ENCODE measurements at places on chromosomes 3 and 15.

DNA sequence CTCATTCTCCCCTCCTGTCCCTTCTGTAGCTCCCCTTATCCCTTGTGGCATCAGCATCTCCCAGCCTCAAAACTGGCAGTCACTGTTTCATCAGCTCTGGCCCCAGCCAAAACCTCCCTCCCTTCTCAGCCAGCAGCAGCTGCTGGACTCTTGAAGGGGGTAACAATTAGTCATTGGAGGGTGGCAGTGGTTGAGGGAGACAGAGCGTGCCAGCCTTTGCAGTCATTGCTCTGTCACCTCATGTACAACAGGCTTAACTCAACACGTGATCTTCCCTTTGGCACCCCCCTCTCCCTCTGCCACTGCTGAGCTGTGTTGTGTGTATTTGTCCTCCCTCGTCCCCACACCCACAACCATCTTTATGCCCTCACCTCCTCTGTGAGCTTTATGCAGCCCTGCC, 28.2 kb downstream of the RBP2 start:
- peak; percentile 64 for DNase-seq

- no peak for DNase-seq
Measured at GRCh38 chr3:112785321-112786001, 61.2 kb downstream of the CD200R1L start.

GRCh38 chr3:120062474-120062873, 31.8 kb downstream of the GSK3B start:
- DNase-seq, result no peak

- no peak for DNase-seq
Measured at GRCh38 chr15:32707436-32707835, 10.4 kb upstream of the GREM1 start.

DNA sequence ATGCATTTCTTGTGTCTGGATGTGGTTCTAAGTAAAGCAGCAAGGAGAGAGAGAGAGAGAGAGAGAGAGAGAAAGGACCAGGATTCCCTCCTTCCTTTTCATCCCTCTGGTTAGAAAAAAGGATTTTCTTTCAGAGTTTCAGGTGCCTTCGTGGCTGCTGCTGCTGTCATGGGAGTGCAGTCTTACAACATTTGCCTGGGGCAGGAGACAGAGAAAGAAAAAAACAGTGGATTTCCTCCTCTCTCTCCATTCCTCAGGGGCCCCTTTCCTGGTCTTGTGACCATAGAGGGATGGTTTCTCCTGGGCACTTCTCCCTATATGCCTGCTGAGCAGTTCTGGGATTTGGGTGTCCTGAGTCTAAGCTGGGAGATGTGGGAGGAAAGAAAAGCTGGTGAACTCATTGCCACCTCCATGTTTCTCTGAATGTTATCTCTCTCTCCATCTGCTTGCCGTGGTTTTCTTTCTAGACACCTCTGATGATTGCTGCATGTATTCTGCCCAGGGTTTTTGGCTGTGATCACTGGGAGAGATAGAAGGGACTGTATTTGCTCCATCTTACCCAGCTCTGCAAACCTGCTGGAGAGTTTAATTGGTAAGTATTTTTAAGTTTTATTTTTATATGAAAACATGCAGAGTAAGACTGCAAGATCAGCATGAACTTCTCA, 142.4 kb upstream of the RGMA start:
- DNase-seq, result no peak

- DNase-seq, result no peak
Measured at GRCh38 chr15:20345401-20345958, 196.1 kb downstream of the GOLGA6L6 start.

- DNase-seq, result no peak
Measured at GRCh38 chr3:15071699-15072098, 6.6 kb upstream of the MRPS25 start.

DNA sequence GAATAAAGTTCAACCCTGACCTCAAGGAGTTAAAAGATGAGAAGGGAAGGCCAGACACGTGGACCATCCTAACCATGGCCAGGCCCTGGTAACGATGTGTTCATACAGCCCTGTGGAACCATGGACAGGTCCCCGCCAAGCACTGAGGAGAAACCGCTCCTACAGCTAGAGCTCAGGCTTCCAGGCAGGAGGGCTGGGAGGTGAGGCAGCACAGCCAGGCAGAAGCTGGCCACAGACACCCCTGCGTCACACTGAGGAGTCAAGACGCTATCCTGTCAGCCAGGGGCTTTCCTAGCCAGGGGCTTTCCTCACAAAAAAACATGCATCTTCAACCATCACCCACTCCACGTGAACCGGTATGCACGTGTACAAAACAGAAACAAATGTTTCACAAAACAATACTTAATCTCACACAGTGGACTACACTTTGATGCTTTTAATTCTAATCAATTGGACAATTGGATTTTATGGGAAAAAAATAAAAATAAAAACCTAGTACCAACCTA, 73.2 kb downstream of the TBC1D2B start:
- DNase-seq, result peak; percentile 37

GRCh38 chr15:78536134-78536533, 4.1 kb upstream of the PSMA4 start:
- DNase-seq, result peak; percentile 11

DNA sequence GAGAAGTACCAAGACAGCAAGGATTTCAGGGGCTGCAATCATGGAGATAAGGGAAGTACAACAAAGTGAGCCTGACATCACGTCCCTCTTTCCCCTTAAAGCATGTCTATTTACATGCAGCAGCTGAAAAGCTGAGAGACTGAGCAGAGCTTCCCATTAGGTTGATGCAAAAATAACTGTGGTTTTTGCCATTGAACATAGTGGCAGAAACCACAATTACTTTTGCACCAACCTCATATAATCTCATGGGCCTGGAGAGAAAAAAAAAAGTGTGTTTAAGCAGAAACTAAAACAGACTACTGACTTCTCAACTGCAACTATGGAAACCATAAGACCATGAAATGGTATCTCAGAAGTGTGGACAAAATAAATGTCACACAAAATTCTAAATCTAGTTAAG, 48.3 kb downstream of the CCDC12 start:
- DNase-seq, result no peak
